AG04450 (cell line): ENCODE measurements at places on chromosomes 2 and 18.

- DNase-seq = no peak
Observed at GRCh38 chr2:240644859-240645301, 19.6 kb downstream of the GPR35 start.

- no peak for DNase-seq
Observed at GRCh38 chr18:8538935-8539334, 70.3 kb upstream of the RAB12 start.

GRCh38 chr18:35510076-35510651 is 12.4 kb upstream of the INO80C start:
- DNase-seq = no peak

GRCh38 chr18:47826157-47827074 is 104.0 kb downstream of the SMAD2 start:
- DNase-seq = no peak

- peak; percentile 41 for DNase-seq
Observed at GRCh38 chr2:20542746-20543468, 96.0 kb downstream of the RHOB start.

- DNase-seq = no peak
Observed at GRCh38 chr2:156756516-156756915, 320.3 kb downstream of the GPD2 start.

DNA sequence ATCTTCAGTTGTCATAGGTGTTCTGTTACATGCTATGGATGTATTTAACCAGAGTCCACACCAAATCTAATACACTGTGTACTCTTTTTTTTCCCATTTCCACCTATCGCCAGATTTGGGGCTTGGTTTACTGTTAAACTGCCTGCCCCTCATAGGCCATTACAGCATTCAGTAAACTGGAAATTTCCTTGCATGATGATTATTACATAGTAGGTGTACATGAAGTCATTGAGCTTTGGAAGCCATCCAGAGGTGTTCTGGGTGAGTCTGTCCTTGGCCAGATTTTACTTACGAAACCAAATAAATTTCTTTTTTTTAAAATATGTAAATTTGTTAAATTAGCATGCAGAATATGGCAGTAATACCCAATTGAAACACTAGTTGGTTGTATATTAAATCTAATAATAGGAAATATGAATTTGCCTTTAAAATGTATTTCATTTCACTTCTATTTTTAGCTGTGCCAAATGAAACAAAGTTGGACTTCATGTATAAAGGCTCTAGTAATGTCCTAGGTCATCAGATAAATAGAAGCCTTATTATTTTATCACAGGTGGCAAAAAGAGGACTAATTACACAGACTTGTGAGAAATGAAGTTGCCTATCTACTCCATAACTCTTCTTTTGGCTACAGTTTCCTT is 60.7 kb downstream of the COMMD1 start:
- no peak for DNase-seq

DNA sequence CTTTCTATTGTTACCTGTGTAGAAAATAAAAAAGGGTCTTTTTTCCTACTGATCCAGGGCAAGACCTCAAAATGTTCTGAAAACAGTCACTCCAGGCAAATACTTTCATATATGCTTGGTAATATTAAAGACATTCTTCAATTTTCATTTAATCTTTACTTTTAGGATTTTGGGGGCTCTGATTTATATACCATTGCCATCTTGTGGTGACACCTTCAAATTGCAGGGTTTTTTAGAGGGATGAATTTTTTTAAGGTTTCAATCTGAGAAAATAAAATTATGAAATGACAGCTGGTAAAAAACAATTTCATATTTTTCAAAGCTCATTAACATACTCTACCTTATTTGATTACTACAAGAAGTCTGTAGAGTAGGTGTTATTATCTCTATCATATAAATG is 26.8 kb downstream of the MAPK4 start:
- DNase-seq = no peak

DNA sequence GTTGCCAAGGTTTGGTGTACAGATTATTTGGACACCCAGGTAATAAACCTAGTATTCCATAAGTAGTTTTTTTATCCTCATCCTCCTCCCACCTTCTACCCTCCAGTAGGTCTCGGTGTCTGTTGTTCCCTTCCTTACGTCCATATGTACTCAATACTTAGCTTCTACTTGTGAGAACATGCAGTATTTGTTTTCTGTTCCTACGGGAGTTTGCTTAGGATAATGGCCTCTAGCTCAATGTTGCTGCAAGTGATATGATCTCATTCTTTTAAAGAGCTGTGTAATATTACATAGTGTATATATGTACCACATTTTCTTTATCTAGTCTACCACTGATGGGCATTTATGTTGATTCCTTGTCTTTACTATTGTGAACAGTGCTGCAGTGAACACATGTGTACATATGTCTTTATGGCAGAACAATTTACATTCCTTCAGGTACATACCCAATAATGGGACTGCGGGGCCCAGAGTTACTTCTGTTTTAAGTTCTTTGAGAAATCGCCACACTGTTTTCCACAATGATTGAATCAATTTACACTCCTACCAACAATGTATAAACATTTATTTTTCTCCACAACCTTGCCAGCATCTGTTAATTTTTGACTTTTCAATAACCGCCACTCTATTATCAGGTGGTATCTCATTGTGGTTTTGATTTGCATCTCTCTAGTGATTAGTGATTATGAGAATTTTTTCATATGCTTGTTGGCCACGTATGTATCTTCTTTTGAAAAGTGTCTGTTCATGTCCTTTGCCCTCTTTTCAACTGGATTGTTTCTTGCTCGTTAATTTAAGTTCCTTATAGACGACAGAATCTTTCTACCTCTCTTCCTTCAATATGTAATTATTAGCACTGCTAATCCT is 88.0 kb downstream of the MEMO1 start:
- DNase-seq = no peak
